ENCODE measurements at places on chromosomes 3 and 15.

DNA sequence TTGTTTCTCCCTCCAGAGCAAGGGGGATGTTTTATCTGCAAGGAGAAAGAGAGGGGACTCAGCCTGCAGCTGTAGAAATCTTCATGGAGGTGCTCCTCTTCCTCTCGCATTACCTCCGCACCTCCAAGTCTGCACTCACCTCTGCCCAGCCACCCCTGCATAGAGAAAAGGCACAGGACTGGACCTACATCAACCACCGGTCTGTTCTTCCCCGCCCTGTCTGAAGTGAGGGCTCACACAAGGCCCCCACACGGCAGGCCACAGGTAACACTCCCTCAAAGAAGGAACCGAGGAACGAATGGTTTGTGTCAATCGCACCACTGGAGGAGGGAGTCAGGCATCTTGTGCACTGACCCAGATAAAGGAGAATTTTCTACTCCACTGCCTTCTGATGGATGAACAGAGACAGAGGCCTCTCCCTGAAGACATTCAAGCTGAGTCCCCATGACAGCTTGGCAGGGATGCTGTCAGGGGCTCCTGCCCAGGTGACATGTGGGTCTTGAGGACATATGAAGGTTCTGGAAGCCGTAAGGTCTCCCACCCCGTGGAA, 260.3 kb downstream of the XXYLT1 start:
- no peak for DNase-seq

DNA sequence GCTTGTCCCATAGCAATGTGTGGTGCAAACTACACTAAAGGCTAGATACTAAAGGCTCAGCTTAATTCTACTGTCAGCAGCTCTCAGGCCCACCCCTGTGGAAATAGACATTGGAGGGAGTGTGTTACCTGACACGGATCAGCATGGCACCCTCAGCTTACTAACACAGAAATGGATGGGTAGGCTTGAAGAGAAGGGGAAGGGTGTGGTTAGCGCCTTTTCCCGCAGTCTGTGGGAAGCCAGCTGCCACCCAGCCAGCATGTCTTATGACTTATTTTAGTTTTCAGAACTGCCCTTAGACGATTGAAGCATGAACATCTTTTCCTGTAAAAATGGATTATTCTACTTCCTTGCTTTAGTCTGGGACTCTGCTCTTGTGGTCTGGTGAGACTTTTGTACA, 25.8 kb upstream of the ADPGK start:
- DNase-seq, result no peak

DNA sequence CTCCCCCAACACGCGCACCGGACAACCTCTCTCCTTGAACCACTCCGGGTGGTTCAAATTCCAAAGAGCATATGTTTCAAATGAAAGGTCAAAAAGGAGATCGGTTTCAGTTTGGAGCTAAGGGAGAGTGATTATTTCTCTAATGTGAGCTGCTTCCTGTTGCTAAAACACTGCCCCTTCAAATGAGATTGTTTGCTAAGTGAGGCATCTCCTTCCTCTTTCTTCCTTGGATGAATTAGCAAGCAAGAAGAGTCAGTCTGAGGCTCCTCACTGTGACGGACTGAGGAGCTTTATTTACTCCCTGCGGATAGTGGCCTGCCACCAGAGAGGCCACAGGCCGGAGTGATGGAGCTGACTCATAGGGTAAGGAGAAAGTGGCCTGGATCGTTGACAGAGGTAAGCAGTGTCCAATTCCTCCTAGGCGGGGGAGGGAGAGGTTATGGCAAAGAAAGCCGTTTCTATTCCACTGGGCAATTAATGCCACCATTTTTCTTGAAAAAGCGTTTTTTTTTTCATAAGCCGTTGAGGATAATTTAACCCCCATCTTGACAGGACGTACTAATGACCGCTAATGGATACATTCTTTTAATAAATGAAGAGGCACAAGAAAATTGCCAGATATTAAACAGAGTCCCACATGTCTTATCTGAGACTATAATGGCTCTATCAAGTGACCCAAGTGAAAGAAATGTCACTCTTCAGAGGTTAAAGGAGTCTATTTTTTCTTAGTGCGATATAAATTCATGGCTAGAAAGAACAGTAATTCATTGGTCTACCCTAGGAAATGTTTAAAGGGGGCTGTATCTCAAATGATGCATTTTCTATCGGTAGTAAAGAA, 167.0 kb upstream of the ANKRD28 start:
- DNase-seq, result no peak

DNA sequence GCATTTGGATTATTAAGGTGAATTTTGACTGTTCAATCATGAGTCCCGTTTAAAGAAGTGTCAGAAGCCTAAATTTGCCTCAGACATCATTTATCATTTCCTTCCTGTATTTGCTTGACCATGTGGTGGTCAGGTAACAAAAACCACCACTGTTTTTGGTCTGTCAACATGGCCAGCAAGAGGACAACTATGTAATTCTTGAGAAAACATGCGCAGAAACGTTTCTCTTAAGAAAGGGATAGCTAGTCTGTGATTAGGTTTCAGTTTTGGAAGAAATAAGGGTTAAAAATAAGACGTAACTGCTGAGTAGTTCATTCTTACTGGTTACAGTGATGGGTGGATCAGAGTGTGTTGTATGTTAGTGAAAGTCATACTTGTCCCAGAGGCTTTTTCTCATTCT, 204.5 kb downstream of the AKAP13 start:
- no peak for DNase-seq

- DNase-seq, result no peak
Observed at GRCh38 chr15:36414670-36415069, 164.8 kb upstream of the CDIN1 start.

- no peak for DNase-seq
Observed at GRCh38 chr3:112643621-112644240, 2.8 kb upstream of the CCDC80 start.

GRCh38 chr15:57442335-57442734, 66.0 kb downstream of the CGNL1 start:
- no peak for DNase-seq

DNA sequence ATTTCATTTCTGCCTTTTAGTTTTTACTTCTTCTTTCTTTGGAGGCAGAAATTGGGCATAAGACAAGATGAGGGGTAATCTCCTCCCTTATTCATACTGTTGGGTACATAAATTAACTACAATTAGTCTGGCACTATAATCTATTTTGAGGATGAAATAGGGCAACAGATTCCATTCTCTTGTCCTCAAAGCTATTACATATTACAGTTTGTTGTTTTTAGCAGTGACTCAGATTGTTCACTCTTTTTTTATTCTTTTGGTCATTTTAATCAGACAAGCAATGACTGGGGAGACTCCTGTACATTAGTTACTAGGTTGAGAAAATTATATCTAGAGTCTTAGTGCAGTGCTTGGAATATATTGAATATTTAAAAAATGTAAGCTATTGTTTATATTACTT, 556.0 kb downstream of the OTOL1 start:
- no peak for DNase-seq

DNA sequence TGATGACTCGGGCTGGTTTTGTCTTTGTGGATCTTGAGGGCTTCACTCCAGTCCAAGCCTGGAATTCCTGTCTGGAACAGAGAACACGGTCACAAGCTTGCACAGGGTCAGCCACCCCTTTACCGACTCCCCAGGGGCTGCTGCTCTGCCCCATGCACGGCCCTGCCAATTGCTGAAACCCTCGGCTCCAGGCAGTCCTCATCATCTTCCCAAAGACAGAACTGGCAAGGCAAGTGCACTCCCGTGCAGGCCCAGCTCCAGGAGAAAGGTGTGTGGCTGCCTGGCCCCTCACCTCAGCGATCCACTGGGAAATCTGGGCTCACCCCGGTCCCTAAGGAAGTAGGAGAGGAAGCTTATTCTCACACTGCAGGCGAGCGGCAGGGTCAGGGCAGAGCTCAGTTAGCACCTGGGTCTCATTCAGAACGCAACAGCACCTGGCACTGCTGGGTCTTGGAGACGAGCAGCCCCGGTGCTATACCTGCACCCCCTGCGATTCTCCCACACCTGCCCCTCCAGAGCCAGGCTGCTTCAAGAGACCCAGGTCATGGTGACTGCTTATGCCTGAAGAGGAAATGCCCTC, 7.2 kb downstream of the MAP6D1 start:
- DNase-seq, result no peak

GRCh38 chr3:52041118-52041731, 15.1 kb downstream of the DUSP7 start:
- DNase-seq, result no peak

GRCh38 chr3:38578081-38578475, 71.4 kb downstream of the SCN5A start:
- no peak for DNase-seq

DNA sequence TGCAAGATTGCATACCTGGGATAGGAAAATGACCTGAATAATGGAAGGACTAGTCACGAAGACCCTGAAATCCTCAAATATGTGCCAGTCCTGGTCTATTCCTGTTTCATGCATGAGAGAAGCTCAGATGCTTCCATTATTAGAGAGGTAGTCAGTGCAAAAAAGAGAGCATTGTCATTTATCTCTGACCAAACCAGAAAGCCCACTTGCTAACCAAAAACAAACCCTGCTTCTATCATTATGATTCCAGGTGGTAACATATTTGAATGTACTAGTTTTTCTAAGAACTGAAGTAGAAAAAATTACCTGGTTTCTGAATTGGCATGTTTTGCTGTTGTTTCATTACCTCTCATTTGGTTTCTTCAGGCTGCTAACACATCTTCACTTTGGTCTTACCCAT, 160.8 kb upstream of the MANF start:
- no peak for DNase-seq

GRCh38 chr3:11624161-11624560, 19.6 kb downstream of the VGLL4 start:
- DNase-seq, result no peak

DNA sequence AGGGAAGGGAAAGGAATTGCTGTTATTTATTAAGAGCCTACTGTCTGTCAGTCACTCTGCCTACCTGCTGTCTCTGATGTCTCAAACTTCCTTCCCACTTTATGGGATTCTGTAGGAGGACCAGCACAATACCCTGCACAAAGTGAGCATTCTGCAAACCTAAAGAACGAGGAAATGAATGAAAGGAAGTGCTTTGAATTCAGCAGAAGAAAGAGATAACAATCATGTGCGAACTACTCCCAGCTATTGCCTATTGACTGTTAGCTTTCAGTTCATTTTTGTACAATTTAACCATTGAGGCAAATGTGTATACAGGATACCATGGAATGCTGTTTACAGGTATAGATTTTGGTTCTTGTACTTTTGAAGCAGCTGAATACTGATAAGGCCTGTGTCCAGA, 66.8 kb downstream of the CMSS1 start:
- no peak for DNase-seq

GRCh38 chr3:69178838-69179739, 56.7 kb upstream of the LMOD3 start:
- no peak for DNase-seq

DNA sequence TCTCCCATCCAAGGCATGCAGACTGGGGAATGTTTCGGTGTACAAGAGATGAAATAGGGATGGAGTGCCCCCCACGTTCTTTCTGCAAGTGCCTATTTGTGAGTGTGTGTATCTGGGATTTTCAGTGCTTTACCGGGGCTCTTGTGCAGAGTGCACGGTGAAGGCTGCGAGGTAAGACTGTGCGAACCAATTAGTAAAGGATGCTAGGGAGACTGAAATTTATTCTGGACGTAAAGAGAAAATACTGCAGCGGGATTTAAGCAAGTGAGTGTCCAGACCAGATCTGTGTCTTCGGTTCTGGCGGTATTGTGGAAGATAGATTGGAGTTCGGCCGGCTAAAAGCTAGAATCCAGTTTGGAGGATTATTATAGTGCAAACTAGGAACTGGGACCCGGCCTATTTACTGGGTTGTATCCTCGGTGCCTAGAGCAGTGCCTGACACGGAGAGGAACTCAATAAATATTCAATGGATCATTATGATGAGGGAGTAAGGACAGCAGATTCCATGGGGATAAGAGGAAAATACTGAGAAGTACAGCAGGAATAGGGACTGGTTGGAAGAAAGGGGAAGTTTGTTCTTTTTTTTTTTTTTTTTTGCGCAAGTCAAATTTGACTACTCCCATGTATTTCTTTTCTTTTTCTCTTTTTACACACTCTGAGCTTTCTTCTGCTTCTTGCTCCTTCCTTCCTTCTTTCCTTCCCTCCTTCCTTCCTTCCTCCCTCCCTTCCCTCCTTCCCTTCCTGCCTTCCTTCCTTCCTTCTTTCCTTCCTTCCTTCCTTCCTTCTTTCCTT, 580 bp upstream of the MAGEF1 start:
- no peak for DNase-seq

DNA sequence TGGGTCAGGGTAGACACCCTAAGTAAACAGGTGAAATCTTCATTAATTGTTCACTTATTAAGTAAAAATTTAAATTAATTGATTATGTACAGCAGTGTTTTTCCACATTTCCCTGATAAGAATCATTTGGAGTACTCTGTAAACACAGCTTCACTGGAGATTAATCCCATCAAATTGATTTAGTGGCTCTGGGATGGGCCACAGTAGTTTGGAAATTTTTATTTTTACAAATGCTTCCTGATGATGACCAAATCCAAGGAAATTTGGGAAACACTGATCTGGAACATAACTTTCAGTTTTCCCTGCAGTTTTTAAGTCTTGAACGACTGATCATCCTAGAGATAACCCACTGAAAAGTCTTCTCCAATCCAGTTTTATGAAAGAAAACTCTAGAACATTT, 18.8 kb upstream of the RPLP1 start:
- no peak for DNase-seq

GRCh38 chr3:181757694-181758306, 46.1 kb downstream of the SOX2 start:
- no peak for DNase-seq

DNA sequence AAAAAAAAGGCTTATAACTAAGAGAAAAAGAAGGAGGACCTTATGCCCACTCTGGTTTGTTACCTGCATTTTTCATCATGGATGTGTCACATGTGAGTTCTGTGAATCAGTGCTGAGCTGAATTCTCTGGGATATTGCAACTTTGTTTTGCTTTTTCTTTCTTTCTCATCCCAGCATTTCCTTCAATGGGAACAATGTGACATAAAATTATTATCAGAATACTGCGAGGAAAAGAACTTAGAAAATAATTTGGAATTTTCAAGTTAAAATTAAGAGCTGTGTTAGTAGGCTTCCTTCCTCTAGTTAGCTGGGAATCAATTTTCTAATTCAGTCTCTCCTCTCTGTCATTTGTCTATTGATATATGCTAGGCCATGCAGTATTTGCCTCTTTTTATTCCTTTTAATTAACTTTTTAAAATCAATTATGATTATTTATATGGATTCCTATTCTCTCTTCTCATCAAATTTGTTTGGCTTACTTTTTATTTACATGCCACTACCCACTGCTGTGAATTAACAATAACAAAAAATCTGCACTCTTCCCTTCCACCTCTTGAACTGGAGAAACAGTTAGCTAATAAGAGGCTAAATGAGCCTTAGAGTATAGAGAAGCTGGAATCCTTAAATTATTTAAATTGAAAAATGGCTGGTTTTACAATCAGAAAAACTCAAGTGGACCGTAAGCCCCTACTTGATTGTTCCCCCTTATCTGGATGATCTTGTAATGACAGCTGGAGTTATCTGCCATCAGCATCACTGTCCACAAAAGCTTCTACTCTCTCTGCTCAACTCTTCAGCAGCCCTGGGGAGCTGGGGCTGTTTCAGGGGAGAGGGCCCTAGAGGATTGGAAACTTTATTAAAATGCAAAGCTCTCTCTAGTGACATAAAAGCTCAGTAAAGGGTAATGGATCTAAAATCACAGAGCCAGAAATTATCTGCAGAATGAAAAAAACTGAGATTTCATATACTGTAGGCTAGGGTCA, 95.3 kb upstream of the SOX2 start:
- DNase-seq, result no peak

- DNase-seq, result no peak
Observed at GRCh38 chr15:63990454-63990853, 55.8 kb downstream of the DAPK2 start.

GRCh38 chr15:76576523-76577279, 240.1 kb downstream of the ISL2 start:
- DNase-seq, result no peak
